ENCODE measurements at places on chromosomes 11 and 22.

- no peak for DNase-seq
Observed at GRCh38 chr11:2091786-2092463, 47.3 kb downstream of the IGF2 start.

GRCh38 chr11:3245071-3245470 is 12.9 kb upstream of the MRGPRE start:
- DNase-seq: no peak

DNA sequence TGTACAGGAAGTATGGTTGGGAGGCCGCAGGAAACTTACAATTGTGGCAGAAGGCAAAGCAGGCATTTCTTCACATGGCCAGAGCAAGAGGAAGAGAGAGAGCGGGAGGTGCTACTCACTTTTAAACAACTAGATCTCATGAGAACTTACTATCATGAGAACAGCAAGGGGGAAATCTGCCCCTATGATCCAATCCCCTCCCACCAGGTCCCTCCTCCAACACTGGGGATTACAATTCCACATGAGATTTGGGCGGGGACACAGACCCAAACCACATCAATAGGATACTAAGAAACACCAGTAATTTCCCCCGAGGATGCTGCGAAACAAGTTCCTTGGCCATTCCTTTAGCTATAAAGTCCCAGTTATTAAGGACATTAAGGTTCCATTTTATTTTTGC is 94.1 kb upstream of the SC5D start:
- DNase-seq: no peak

- no peak for DNase-seq
Observed at GRCh38 chr11:67372993-67373647, at the start of gene CLCF1. CLCF1 (minus strand) TSS chr11:67373598; CDS start chr11:67373539, 59 bp downstream.

DNA sequence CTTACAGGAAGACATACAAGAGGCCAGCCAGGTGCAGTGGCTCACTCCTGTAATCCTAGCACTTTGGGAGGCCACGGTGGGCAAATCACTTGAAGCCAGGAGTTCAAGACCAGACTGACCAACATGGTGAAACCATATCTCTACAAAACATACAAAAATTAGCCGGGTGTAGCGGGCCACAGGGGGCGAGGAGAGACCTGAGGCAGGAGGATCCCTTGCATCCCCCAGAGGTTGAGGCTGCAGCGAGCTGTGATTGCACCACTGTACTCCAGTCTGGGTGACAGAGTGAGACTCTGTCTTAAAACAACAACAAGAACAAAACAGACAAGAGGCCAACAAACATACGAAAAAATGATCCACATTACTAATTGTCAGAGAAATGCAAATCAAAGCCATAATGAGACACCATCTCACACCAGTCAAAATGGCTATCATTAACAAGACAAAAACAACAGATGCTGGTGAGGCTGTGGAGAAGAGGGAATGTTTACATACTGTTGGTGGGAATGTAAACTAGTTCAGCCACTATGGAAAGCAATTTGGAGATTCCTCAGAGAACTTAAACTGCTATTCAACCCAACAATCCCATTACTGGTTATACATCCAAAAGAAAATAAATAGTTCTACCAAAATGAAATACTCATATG is 498.8 kb upstream of the ARHGAP42 start:
- no peak for DNase-seq

DNA sequence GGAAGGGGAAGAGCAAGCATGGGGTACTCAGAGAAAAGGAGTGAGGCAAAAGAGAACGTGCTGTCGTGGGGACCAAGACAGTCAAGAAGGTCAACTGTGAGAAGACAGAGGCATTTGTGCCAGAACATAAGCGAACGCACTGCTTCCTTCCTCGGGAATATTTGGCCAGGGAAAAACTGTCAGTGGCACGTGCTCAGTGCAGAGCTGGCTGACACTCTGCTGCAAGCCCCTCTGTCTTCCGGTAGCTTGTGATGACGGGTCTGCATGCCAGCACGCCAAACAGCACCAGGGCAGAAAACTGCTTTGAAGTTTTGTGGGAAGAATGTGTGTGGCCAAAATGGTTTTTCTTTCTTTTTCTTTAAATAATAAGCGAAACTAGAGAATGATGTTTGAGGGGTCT is 60.6 kb downstream of the SMCO4 start:
- no peak for DNase-seq

DNA sequence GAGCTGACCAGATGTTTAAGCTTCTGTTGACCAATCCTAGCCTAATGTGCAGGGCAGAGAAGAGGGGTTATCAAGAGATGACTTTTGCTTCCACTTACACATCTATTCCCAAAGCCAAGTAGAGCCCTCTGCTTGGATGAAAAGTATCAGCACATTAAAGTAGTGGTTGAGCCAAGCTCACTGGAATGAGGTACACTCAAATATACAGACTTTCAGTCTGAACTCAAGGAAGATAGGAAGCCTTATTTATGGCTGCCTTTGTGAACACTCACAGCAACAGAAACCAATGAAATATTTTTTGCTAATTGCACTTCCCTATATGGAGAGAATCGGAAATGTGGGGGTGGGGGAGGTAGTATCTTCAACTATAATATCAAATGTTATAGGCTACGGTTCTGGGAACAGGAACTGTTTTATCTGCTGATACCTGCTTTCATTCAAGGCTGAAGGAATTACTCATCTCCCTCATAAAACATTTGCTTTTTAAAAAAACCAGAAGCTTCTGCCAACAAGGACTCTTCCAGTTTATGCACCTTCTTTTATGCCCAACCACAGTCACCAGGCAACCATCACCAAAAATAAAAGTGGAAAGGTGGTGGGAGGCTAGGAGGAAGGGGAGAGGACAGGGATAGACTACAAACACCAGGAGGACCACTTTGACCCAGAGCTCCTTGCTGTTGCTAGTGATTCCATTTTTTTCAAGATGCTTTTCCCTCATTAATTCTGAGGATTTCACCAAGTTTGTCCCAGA is 91.2 kb downstream of the CLPB start:
- no peak for DNase-seq

DNA sequence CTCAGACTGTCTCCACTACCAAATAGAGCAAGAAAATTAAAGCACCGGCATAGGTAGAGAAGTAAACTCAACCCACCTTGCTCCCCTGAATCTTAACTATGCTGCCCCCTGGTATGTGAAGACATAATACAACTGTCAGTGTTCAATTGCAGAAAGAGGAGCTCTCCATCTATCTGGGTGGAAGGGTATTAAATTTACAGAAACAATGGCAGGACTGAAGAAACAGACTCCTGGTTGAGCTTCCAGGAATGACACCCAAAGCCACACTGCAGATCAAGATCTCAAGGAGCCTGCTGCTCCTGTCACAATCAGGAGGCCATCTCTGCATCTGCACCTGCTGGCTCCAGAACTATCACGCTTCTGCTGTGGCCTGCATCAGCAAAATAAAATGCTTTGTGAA is 132.1 kb upstream of the BMAL1 start:
- no peak for DNase-seq

DNA sequence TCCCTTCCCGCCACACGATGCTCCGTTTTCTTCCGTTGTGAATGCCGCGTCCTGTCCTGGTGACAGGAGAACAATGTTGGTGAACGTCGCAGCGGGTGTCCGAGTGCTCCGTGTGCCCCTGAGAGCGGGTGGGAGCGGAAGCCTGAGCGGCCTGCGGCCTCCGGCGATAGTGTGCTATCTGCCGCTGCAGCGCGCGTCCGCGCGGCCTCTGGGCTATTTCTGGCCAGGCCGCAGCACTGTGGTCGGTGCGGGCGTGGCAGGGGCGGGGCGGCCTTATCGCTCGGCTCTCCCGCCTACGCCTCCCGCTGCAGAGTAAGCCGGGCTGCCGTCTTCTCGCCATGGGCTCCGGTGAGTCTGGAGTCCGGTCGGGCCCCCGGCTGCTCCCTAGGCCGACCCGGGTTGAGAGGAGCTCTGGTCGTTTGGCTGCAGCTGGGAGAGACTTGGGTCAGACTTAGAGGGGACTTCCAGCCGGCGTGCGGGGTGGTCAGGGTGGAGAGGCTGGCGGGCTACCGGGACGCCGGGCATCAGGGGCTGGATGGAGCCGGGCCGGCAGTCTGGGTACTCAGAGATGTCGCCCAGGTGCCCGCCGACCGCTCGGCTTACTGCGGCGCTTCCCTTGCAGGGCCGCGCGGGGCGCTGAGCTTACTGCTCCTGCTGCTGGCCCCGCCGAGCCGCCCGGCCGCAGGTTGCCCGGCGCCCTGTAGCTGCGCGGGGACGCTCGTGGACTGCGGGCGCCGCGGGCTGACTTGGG is at the start of gene GP1BB:
Gene GP1BB, plus strand, starts transcription at position 308 of the 751 bp plus-strand sequence. Its CDS starts 31 bp downstream, at position 339.
- peak; percentile 32 for DNase-seq

- no peak for DNase-seq
Observed at GRCh38 chr11:126098204-126098769, 35.6 kb upstream of the CDON start.

DNA sequence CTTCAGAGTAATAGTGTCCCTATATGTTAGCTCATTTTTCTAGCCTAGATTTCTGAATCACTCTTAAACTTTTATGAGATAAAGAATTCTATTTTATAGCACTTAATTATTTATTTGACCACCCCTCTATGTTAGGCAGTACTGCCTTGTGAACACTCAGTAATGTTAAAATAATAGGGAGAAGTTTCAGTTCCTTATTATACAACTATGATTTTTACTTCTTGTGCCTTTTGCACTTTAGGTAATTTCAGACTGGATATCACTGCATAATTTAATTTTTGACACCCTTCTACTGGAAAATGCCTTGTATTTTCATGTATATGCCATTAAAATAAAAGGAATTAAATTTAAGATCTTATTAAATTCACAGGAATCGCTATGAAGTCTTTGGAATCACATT is 3.1 kb downstream of the BCO2 start:
- no peak for DNase-seq

- DNase-seq: no peak
Observed at GRCh38 chr11:1843796-1844195, 5.0 kb downstream of the TNNI2 start.

DNA sequence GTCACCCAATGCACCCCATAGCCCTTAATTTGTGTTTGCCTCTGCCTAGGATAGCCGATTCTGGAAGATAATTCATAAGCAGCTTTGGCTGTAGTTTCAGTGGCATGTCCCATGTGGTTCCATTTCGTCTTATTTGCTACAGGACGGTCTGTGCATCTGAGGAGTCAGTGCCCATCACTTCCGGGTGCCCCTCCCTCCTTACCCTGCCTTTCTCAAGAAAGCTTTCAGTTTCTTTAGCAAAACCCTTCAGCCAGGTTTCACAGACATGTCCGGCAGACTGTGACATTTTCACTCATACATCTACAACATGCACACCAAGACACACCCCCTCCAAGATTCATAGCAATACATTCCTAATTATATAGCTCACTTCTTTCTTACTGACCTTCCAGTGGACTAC is 14.3 kb downstream of the TP53AIP1 start:
- peak; percentile 19 for DNase-seq

GRCh38 chr22:31943978-31944699 is at the start of gene YWHAH:
YWHAH (plus strand) TSS chr22:31944535; CDS start chr22:31944734, 199 bp downstream.
- DNase-seq: peak; percentile 90

GRCh38 chr22:46043816-46044620 is 67.1 kb upstream of the WNT7B start:
- no peak for DNase-seq

- no peak for DNase-seq
Observed at GRCh38 chr22:28282405-28283067, 363.5 kb upstream of the PITPNB start.

DNA sequence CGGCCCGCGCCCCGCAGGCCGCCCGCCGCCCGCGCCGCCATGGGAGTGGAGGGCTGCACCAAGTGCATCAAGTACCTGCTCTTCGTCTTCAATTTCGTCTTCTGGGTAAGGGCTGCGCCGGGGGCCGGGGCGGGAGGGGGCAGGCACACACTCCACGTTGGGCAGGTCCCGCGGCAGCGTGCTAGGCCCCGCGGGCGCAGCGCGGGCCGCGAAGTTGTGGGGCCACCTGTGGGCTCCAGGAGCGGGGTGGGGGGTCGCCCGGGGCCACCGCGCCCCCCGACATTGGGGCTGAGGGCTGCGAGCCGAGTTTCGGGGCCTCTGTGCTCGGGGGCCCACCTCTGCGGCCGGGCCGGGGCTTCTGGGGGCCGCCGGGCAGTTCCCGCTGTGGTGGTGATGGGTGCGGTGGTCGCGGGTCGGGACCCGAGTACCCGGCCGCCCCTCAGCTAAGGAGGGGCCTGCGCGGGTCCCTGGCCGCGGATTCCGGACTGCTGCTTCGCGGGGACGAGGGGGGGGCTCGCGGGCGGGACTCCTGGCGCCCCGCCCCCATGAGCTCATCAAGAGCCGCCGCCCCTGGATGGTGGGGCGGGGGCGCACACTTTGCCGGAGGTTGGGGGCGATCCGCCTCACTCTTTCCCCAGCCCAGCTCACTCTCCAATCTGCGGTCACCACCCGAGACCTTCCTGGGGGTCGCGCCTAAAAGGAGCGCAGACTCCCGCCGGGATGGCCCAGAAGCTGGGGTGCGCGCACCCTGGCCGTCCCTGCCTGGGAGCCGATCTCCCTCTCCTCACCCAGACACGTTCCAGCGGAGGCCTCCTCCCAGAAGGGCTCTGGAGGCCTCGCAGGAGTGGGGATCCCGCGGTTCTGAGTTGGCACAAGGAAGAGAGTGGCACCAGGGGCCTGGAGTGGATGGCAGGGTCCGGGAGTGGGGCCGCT is 667 bp downstream of the CD81 start:
- no peak for DNase-seq

- DNase-seq: no peak
Observed at GRCh38 chr22:44807915-44808690, 55.7 kb downstream of the ARHGAP8 start.

DNA sequence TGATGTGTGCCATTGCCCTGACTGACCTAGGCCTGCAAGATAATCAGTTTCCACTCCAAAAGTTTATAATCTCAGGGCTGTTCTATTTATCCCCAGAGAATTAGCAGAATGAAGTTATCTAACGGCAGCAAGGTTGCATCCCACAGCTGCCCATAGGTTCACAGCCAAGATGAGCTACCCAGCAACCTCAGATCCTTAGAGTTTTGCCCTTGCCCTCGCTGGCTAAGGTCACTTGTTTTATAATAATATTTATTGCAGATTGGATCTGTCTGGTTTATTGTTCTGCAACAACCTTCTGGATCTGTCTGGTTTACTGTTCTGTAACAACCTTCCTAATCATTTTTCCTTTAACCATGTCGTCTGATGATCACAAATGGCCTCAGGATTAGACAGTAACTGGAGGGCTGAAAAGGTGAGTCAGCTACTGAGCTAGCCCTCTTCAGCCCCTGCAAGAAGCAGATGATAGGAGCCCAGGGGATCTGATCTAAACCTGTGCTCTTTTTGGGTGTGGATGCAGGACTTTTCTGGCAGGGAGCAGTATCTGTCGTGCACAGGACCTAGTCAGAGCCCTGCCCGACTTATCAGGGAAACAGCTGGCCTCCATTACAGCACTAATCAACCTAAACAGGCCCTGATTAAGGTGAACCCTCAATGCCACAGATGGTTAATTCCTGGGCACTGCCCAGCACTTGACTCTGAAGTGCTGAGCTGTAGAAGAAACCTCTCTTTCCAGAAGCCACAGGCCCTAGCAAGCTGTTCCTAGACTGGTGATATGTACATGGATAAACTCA is 642.9 kb upstream of the KIRREL3 start:
- DNase-seq: no peak

GRCh38 chr11:26985943-26986342 is 8.0 kb upstream of the FIBIN start:
- no peak for DNase-seq

Data from stimulated activated naive B cell treated with anti-CD40 and anti-IgM and Interleukin-4, amounts not matched to agents 10 μg/mL and 1 μg/mL and 100 μg/mL, for 72 hours (primary cell).